NCI-H2029 (cell line): ENCODE measurements at places on chromosomes 2 and 18.

DNA sequence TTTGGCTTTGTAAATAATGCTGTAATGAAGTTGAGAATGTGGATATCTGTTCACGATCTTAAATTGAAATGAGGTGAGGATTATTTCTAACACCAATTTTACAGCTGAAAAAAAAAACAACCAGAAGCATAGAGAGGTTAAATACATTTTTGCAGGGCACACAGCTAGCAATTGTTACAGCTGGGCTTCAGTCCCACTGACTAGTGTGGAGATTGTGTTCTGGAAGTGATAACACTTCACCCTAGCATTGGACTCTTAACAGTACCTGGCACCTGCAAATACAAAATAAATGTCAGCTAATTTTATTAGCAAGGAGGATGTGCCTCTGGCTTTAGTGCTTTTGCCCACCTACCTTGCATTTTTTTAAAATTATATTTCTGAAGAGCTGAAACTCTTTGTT lies 28.8 kb downstream of the CAVIN2 start:
- DNase-seq = no peak

DNA sequence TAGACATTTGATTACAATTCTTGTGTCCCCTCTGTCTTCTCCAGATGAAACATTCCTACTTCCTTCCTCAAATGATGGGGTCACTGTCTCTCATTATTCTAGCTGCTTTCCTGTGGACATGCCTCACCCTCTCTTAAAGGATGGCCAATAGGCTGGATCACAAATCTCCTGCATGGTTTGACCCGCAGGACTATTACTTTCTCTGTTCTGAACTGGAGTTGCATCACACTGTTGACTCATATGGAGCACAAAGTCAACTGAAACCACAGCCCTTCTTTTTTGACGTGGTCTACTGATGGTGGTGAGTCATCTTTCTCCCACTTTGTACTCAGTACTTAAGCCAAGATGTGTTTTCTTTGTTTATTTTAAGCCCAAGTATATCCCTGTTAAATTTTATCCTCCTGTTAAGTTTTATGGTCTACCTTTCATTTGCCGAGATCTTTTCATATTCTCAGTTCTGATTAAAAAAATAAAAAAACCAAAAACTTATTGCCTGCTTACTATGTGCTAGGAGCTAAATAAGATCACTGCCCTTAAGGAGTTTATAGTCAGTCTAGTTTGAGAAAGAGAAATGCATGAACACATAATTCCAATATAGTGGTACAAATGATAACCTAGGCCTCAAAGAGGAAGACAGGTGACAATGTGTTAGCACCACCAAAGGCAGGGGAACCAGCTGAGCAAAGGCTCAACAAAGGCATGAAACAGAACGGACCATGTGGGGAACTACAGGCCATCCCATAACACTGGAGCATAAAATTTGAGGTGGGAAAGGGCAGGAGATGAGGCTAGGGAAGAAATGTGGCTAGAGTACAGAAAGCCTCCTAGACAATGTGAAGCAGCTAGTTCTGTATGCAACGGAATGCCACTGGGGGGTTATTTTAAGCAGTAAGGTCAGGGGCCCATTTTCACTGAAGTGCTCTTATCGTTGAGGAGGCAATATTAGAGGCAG lies 67.6 kb upstream of the ZFP36L2 start:
- DNase-seq = no peak

DNA sequence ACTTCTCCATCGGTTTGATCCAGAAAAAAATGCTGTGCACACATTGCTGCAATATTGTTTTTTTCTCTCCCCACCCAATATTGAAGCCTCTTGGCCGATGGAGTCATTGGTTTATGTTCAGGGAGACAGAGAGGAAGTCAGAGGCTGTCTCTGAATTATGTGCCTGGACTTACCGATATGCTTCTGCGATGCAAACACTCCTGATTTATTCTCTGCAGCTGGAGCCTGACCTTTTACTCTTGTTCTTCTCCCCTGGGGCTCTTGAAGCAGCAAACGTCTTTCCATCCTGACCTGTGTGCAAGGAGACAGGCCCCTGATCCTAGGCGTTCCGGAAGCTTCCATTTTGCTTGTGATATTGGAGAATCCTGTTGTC lies 99.6 kb downstream of the PTGR3 start:
- DNase-seq = no peak

DNA sequence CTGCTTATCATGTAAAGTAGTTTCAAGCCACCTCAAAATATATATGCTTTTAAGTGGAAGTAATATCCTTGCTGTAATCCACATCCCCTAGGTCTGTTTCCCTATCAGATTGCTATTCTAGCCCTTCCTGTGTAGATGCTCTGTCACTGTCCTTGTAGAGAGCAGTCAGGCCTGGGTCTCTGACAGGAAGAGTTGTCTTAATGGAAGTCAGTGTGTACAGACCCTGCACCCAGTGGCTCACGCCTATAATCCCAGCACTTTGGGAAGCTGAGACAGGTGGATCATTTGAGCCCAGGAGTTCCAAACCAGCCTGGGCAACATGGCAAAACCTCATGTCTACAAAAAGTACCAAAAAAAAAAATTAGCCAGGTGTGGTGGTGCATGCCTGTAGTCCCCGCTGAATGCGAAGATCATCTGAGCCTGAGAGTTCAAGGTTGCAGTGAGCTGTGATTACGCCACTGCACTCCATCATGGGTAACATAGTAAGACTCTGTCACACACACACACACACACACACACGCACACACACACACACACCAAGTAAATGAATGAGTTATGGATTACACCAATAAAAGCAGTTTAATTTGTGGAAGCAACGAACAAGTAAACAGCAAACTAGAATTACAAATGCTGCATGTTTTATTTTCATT lies 70.2 kb upstream of the DSC1 start:
- no peak for DNase-seq

DNA sequence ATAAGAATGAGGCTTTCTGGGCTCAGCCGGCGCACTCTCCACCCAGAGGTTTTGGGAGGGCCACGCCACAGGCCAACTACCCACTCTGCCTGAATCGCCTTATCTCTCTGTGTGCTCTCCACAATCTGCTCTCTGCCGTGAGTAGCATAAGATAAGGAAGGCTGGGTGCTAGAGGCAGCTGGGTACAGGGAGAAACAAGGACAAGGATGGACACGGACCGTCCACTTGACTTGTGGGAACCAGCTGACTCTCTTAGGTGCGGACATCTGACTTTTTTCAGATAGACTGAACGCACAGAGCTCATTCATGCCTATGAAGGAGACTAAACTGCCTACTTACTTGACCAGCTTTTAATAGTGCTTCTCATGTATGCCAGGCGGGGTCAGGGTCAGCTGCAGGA lies 14.3 kb downstream of the NPAS2 start:
- DNase-seq = no peak

GRCh38 chr2:135256531-135257260 lies 204.6 kb downstream of the RAB3GAP1 start:
- no peak for DNase-seq

GRCh38 chr2:84016183-84016582 lies 442.9 kb downstream of the SUCLG1 start:
- DNase-seq = no peak
